ENCODE measurements at places on chromosomes 5 and 9.

- DNase-seq, result peak; percentile 68
Measured at GRCh38 chr5:179679014-179679674, 1.7 kb downstream of the CBY3 start.

GRCh38 chr5:134464988-134465815 lies 53.5 kb upstream of the CDKN2AIPNL start:
- no peak for DNase-seq

GRCh38 chr5:141515946-141516671 lies 27.2 kb downstream of the PCDHGC5 start:
- no peak for DNase-seq

GRCh38 chr9:129607027-129607387 lies 13.9 kb downstream of the C9orf50 start:
- DNase-seq, result no peak

DNA sequence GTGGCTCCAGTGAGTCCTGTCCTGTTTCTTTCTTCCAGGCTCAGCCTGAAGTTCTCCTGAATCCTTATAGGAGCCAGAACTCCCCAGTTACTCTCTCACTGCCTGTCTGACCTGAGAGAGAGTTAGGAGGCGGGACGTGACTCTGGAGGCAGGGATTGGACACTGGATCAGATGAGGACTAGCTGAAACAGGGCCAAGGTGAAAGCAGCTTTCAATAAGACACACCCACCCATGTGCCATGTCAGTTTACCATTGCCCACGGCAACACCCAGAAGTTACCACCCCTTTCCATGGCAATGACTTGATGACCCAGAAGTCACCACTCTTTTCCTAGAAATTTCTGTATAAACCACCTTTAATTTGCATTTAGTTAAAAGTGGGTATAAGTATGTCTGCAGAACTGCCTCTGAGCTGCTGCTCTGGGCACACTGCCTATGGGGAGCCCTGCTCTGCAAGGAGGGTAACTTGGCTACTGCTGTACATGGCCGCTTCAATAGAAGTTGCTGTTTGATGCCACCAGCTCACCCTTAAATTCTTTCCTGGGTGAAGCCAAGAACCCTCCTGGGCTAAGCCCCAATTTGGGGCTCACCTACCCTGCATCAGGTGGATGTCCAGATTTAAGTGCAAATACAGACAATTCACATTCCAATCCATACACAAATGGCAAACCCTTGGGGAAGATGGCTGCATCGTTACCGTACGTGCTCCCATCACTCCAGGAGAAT lies 13.7 kb downstream of the FCN2 start:
- DNase-seq, result no peak

GRCh38 chr5:144390133-144390532 lies 219.5 kb downstream of the KCTD16 start:
- no peak for DNase-seq

- DNase-seq, result no peak
Measured at GRCh38 chr5:114726131-114726530, 364.3 kb downstream of the KCNN2 start.

GRCh38 chr5:150570333-150570732 lies 62.4 kb downstream of the NDST1 start:
- no peak for DNase-seq

DNA sequence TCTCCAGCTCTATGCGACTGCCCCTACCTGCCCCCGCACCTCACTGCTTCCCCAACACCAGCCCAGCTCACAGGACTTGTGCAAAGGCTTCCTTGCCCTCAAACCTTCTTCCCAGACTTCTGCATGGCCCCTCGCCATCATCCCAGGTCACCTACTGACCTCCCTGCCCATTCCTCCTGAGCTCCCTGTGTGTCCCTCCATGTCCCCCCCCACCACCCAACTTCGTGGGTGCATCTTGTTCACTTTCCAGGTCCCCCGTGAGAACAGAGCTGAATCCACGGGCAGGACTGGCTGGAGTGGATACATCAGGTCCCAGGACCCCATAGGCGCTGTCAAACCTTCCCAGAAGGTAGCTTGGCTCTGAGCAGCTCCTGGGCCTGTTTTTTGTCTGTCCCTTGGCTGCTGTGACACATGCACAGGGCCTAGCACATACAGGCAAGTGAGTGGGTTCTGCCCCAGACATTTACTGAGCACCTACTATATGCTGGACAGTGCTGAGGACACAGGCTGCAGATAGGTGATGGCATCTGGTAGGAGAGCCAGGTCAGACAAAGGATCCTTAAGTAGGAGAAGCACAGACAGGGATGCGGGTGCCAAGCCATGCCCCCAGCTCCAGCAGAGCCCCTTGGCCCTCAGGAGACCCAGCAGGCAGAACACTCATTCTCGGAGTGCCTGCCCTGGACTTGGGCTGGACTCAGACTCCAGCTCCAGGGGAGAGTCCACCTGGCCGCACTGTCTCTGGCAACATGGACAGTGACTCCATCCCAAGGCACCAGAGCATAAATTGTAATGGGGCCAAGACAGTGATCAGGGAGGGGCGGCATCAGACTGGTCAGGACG lies 15.0 kb downstream of the NINJ1 start:
- DNase-seq, result peak; percentile 13

DNA sequence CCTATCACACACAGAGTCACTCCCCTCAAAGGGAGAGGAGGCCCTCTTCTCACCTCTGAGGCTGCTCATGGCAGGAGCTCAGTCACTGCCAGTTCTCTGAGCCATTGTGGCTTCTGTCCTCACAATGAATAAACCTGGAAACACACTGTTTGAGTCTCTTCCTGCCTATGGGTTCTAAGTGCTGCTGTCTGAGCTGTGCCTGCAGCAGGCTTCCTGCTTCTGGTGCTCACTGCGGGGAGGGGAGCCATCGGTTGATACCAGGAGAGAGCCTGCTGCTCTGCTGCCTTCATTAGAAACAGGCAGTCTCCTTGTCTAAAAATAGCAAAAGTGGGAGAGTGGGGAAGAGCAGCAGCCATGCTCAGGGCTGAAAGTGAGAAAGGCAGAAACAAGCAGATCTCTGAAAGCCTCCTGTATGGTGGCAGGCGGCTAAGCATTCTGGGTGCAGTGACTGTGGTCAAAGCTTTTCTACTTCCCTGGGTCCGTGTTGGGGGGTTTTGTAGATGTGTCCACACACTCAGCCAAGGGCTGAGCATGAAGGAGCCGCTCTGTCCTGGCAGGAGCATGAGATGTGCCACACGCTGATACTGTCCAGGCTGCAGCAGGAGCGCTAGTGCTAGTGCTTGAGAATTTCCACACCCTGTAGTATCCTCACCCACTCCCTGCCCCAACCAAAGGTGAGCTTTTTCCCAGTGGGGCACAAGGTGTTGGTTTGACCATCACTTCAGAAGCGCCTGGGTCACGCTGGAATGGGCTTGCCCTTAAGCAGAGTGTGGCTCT lies 34.2 kb downstream of the PRKACG start:
- no peak for DNase-seq

- DNase-seq, result peak; percentile 44
Measured at GRCh38 chr5:88190106-88190834, 78.4 kb downstream of the TMEM161B start.

DNA sequence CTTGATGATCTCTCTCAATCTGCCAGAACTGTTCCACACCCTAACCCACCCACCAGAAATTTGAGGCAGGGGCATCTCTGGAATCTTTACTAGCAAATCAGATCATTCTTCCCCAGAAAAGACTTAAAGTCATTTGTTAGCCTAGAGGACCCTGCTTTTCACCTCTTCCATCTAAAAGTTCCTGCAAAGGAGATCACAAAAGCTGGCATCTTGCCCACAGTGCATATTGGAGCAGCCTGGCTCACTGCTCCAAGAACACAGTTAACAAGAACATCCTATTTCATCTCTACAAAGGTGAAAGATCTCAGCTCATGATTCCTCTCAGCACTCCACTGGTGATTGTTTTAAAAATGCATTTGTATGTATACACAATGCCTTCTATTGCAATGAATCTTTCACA lies 36.3 kb downstream of the GABRP start:
- no peak for DNase-seq

DNA sequence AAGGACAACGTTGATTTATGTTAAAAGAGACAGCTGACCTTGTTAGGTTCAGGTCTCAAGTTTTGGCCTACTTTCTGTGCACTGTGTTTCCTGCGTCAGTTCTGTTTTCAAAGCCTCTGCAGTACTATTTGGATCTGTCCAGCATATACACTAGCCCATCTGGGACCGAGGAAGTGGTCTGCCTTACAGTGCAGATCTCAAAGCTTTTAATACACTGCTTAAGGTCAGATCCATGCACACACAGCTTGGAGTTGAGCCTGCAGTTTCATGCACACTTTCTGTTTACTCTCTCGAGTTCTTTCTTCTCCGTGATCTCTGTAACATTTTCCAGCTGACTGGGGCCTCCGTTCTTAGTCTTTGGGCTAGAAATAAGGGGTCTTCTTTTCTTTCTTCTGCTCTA lies 24.1 kb downstream of the CARTPT start:
- DNase-seq, result no peak

GRCh38 chr5:155906046-155906445 lies 420.9 kb upstream of the SGCD start:
- DNase-seq, result no peak

- no peak for DNase-seq
Measured at GRCh38 chr5:181020688-181021087, 19.4 kb upstream of the BTNL9 start.

DNA sequence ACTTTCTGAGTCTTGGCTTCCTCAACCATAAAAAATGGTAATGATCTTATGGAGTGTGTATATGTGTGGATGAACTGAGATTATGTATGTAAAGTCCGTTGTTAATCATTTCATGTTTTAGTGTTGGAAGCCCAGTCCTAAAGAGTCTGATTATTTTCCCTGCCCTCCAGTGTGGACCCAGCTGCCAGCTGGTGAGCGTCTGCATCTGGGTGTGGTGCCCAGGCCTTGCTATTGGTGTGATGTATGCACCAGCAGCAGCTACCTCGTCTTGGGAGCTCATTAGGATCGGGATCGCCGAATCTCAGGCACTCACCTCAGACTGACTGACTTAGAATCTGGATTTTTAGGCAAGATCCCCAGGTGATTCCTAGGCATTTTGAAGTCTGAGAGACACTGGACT lies 63.8 kb downstream of the LRRC70 start:
- no peak for DNase-seq

DNA sequence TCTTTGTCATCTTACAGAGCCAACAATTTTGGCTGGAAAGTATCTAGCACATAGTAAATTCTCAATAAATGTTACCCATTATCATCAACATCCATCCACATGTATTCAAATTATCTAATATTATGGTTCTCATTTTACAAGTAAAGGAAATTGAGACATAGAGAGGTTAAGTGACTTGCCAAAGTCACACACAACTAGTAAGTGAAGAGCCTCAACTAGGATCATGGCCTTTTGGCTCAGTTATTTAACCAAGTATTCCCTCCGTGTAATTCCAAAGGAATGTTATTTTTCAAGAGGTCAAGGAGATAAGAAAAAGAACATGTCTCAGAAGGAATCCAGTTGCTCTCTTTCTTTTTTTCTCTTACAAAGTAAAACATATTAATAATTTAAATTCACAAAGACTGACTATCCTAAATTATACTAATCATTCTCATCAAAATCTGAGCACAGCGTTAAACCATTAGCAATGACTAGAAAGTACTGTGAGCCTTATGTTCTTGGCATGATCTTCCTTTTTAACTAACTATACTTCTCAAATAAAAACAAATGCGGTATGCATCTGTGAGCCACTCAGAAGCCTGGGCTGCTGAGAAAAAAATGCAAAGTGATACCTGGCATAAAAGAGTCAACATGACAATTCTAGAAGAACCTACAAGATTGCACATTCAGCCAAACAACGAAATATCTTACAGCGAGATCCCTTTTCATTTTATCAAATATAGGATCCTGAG lies 350.9 kb downstream of the GLIS3 start:
- no peak for DNase-seq

GRCh38 chr5:83360573-83360972 lies 111.0 kb upstream of the VCAN start:
- DNase-seq, result no peak

GRCh38 chr5:124397317-124397716 lies 349.1 kb downstream of the ZNF608 start:
- no peak for DNase-seq

DNA sequence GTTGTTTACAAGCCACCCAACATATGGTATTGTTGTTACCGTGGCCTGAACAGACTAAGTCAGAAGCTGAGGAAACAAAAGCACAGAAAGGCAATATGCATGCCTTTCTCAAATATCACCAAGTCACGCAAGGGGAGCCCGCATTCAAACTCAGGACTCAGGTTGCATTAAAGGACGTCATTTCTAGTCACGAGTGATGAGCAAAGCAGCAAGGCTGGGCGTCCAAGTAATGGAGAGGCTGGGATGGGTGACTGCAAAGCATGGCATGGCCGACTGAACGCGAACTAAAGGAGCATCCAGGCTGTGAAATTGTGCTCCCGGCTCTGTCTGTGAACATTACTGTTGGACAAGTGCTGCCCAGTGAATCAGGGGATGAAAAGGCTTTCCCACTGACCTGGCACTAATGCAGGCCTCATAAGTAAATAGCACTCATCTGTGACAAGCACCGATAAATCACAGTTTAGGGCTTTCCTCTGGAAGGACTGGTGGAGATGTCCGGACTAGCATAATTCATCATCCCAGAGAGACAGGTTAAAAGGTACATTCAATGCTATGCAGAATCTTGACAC lies 202.8 kb downstream of the SPOCK1 start:
- DNase-seq, result no peak

- DNase-seq, result no peak
Measured at GRCh38 chr9:21985964-21986667, 8.1 kb downstream of the CDKN2A start.

- DNase-seq, result no peak
Measured at GRCh38 chr5:176547802-176548201, 1.3 kb upstream of the CDHR2 start.

DNA sequence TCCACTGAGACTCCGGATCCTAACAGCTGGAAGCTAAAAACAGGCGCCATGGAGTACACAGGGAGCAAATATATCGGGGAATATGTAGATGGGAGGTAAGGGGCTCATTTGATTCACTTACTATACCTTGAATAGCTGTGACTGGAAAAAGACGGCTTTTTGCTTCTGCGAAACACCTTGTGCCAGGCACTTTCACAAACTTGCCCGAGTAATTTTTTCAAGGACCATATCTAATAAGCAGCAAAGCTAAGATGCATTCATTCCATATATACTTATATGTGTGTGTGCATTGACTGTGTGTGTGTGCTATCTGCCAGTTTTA lies 178 bp downstream of the MORN5 start:
- no peak for DNase-seq
